ENCODE measurements at places on chromosomes 16 and 17.

GRCh38 chr16:31711344-31711845, 162.2 kb upstream of the ZNF267 start:
- no peak for DNase-seq

DNA sequence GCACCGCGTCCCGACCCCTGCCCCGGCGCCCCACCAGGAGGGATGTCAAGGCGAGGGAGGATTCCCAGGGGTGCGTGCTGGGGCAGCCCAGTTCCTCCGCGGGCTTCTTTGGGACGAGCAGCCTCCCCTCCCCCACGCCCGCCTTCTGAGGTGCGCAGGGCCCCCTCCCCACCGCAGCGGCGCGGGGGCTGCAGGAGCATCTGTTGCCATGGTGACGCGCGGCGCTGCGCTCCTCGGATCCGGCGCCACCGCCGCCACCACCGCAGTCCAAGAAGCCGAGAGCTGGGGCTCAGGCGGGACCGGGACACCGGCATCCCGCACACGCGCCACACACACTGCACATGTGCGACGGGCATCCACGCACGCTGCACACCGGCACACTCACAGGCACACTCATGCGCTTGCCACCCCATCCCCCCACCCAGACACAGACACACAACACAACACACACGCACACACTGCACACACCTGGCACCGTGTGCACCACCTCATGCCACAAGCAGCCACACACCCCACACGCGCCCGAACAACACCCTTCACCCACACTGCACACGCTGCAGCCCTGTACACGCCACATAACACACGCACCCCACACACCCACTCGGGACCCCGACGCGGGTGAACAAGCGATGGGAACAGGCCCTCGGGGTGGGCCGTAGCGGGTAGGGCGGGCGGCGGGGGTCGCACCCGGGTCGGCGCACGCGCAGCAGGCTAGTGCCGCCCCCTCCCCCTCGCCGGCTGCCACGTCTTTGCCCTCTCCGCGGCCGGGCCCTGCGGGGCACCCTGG, 17.0 kb downstream of the ENPP7 start:
- DNase-seq, result no peak

DNA sequence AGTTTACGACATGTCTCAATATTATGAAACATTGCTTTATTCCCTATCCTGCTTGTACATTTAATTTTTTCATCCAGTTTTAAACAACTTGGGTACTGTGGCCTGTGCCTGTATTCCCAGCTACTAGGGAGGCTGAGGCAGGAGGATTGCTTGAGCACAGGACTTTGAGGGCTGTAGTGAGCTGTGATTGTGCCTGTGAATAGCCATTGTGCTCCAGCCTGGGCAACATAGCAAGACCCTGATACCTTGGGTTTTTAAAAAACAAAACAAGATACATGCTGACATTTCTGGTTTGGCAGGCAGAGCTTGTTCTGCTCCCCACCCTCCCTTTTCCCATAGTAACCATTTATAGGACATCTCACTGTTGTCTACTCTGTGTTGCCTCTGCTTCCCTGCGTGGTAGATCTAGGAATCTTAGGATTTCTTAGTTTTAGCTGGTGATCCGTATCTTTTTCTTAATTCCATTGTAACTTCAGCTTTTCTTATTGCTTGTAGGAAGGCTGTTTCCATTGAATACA, 35.6 kb downstream of the TENT4B start:
- no peak for DNase-seq

DNA sequence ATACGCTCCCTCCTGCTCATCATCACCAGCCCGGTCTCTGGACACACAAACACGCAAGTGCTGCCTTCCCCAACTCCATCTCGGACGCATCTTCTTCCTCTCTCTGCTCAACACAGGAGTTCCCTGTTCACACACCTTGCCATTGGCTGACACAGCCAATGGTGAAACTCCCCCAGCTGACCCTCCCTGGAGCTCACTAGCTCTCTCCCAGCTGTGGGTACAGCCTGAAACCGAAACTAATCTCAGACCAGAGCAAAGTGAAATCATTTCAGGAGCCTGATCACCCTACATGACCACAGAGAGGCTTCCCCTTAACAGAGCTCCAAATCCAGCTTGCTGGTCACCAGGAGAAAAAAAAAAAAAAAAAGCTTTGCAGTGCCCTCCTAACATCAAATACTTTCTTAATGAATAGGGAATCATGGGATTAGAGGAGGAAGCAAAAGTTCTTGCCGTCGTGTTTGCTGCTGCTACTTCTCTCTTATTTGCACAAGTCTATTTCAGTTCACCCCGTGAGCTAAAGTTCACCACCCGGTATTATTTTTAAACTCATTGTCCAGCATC, 8.3 kb downstream of the CUEDC1 start:
- peak; percentile 89 for DNase-seq

- DNase-seq, result no peak
Observed at GRCh38 chr16:50944436-50944835, 202.6 kb downstream of the CYLD start.

- DNase-seq, result no peak
Observed at GRCh38 chr16:14128097-14128496, 57.0 kb downstream of the MRTFB start.

GRCh38 chr16:77049577-77049976, 141.4 kb upstream of the MON1B start:
- no peak for DNase-seq

- no peak for DNase-seq
Observed at GRCh38 chr17:80957461-80957941, 34.1 kb upstream of the CHMP6 start.

DNA sequence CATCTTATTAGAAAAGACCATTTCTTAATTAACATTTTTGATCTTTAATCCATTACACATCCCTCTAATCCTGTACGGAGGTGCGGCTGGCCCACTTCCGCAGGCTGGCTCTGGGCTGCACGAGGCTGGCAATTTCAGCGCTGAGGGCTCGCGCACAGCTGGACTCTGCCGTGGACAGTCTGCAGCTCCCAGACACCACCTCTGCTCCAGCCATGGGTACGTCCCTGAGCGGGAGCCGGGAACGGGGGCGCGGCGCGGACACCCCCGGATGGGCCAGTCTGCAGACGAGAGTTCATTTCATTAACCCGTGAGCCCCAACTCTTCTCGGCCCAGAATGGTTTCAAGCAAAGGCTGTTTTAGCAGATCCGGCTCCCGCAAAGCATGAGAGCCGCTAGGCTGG, 87.9 kb downstream of the ZNF423 start:
- DNase-seq, result no peak

- no peak for DNase-seq
Observed at GRCh38 chr16:69906838-69907401, 44.2 kb upstream of the CLEC18A start.

- DNase-seq, result no peak
Observed at GRCh38 chr16:35377142-35377541, 1917.7 kb downstream of the TP53TG3F start.

DNA sequence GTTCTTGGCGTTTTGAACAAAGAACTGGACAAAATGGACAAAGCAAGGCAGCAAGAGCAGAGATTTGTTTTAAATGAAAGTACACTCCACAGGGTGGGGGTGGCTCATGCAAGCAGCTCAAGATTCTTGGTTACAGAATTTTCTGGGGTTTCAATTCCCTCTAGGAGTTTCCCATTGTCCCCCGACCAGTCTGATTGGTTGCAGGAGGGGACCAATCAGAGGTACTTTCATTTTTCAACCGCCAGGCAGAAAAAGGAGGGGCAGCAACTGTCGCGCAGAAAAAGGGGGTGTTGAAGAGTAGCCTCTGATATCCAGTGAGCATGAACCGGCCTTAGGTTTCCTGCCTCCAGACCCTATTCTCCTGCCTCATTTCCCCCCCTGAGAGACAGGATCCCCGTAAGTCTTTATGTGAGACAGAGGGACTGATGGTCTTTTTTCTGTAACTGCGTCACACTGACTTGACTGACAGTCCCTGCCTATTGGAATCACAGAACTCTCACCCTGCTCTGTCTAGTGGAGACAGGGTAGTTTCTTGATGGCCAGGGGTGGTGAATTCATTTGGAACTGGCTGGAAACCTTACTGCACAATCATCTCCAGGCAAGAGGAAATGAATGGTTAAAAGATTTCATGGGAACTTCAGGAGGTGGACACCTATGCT, 59.4 kb upstream of the ALOX12 start:
- no peak for DNase-seq

GRCh38 chr17:45876539-45876938, 17.8 kb upstream of the MAPT start:
- DNase-seq, result no peak

DNA sequence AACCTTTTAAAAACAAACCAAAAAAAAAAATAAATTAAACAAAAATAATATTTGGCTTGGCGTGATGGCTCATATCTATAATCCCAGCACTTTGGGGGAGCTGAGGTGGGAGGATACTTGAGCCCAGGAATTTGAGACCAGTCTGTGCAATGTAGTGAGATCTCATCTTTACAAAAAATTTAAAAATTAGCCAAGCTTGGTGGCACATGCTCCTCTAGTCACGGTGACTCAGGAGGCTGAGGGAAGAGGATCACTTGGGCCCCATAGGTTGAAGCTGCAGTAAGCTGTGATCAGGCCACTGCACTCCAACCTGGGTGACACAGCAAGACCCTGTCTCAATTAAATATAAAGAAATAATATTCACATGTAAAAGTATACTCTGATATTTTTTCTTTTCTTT, 12.2 kb downstream of the GNGT2 start:
- DNase-seq, result no peak

GRCh38 chr16:79612207-79612606, 11.7 kb upstream of the MAF start:
- DNase-seq, result peak; percentile 68

- DNase-seq, result peak; percentile 26
Observed at GRCh38 chr17:72219137-72219823, 98.5 kb downstream of the SOX9 start.

GRCh38 chr17:19904924-19905323, 37.2 kb upstream of the ULK2 start:
- no peak for DNase-seq

DNA sequence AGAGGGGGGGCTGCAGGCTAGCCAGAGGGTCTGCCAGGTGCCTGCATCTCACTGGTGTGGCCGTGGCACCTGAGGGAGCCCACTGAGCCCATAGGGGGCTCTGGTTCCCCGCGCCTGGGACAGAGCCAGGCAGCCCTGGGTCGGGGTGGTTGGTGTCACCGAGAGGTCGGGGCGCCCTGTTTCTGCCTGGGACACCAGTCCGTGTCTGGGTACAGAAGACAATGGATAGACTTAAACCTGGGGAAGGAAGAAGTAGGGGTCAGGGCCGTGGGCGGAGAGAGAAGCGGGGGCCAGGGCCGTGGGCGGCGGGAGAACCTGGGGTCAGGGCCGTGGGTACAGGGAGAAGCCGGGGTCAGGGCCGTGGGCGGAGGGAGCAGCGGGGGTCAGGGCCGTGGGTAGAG, 3.0 kb downstream of the RFNG start:
- DNase-seq, result no peak

DNA sequence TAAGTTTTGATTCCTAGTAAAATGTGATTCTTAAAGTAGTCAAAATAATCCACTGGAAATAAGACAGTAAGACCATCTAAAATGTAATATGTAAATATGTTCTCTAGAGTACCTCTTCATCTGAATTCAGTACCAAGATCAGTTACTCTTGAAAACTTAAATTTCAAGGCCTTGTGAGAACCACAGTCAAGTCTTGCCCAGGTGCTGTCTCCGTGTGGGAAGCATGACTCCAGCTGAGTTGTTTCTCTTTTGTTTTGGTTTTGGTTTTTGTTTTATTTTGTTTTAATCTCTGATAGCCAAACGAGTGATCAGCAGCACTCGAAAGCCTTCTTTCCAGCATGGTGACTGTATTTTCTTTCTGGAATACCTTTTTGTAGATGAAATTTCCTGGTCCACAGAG, 907.0 kb downstream of the KCNJ18 start:
- DNase-seq, result no peak

DNA sequence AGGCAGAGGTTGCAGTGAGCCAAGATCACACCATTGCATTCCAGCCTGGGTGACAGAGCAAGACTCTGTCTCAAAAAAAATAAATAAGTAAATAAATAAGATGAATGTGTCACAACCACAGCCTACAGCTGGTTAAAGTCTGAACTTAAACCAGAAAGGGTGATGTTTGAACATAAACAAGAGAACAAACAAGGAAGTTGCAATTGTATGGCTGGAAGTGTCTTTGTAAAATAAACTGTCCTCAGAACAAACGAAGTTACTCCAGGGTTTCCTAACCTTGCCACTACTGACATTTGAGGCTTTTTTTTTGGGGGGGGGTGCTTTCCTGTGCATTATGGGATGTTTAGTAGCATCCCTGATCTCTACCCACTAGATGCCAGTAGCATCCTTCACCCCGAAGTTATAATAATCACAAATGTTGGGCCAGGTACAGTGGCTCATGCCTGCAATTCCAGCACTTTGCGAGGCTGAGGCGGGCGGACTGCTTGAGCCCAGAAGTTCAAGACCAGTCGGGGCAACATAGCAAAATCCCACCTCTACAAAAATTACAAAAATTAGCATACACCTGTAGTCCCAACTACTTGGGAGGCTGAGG, 119.2 kb downstream of the XYLT1 start:
- DNase-seq, result no peak

- no peak for DNase-seq
Observed at GRCh38 chr17:55133583-55133982, 131.2 kb upstream of the HLF start.

- peak; percentile 9 for DNase-seq
Observed at GRCh38 chr16:82150549-82150948, 19.5 kb downstream of the MPHOSPH6 start.

- DNase-seq, result peak; percentile 90
Observed at GRCh38 chr17:1714980-1715802, 5.0 kb upstream of the TLCD2 start.

DNA sequence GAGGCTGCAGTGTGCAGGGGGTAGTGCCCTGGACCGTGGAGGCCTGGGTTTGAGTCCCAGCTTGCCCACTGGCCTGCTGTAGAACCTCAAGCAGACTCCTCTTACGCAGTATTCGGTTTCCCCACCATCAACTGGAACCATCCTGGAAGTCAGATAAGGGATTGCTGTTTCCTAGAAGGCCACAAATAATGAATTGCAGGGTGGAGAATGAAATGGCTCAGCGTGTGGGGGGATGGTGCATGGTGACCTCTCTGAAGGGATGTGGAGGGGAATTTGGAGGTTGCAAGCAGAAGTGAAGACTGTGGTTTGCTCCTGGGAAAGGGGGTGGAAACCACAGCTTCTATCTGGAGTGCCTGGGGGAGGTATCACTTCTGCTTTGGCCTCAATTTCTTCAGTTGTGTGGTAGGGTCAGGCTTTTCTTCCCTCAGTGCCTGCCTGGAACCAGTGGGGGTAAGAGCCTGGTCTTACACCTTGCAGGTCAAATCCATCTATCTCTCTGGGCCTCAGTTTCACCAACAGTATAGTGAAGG, 1.7 kb downstream of the ADGRG5 start:
- no peak for DNase-seq

DNA sequence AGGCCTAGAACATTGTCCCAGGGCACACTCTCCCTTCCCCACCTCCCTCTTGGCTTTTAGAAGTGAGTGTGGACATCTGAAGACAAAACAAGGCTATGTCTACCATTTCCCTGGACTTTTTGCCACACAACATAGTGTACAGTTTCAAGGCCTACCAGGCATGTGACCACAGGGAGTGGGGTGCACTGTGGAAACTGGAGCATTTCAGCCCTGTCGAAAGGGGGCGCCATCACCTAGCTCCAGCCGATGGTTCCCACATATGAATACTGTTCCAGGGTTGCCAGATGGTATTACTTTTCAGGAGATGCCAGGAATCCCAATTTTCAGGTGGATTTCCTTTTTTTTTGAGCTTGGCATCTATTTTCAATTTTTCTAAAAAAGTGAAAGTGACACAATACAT, 140.7 kb downstream of the KATNIP start:
- peak; percentile 19 for DNase-seq

GRCh38 chr17:77145224-77145611, 4.4 kb downstream of the SEC14L1 start:
- DNase-seq, result no peak

Measured in RPMI7951 (cell line).